ENCODE measurements at places on chromosomes 6 and 20.
A peak's percentile ranks its signal among the peaks of the same experiment; 100 is the strongest.

GRCh38 chr6:153568628-153569027 lies 437.5 kb upstream of the RGS17 start:
- peak; percentile 64 for DNase-seq

- peak; percentile 28 for DNase-seq
Measured at GRCh38 chr6:54198134-54198533, 86.9 kb downstream of the MLIP start.

GRCh38 chr6:6690144-6690483 lies 101.6 kb downstream of the LY86 start:
- DNase-seq: no peak

GRCh38 chr6:47865206-47865605 lies 83.4 kb downstream of the OPN5 start:
- DNase-seq: no peak

DNA sequence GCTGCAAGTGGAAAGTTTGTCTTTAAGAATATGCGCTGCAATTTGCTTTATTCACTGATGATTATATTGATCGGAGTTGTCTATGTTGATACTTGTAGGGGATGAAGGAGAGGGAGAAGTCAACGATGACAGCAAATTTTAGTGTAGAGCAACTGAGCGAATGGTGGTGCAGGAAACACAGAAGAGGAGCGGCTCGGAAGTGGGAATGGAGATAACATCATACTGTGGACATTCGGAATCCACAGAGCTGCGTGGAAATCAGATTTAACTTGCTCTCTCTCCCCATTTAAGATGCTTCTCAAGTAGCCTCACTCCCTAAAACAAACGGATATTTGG lies 722 bp upstream of the TMEM14B start:
- DNase-seq: no peak

GRCh38 chr6:35521235-35521634 lies 8.5 kb upstream of the TULP1 start:
- no peak for DNase-seq

DNA sequence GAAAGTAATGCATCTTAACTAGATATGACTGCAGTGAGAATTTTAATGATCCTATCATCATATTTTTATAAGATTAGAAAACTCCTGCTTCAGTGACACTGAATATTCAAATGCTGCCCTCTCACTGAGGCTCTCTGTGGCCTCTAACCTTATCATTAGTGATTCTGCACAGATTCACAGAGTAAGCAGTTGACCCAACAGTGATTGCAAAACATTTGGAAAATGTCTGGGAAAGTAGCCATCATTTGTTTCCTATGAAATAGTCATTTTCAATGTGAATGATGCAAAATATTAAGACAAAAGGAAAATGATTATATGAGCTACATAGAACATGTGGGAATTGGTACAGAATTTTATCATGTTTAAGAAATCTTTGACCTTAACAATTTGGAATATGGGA lies 210.3 kb downstream of the TBX18 start:
- DNase-seq: peak; percentile 52

- no peak for DNase-seq
Measured at GRCh38 chr6:117459204-117459944, 23.1 kb upstream of the DCBLD1 start.

GRCh38 chr6:43258180-43258579 lies 14.9 kb downstream of the TTBK1 start:
- DNase-seq: no peak

GRCh38 chr20:1998193-1998520 lies 4.3 kb upstream of the PDYN start:
- DNase-seq: no peak

DNA sequence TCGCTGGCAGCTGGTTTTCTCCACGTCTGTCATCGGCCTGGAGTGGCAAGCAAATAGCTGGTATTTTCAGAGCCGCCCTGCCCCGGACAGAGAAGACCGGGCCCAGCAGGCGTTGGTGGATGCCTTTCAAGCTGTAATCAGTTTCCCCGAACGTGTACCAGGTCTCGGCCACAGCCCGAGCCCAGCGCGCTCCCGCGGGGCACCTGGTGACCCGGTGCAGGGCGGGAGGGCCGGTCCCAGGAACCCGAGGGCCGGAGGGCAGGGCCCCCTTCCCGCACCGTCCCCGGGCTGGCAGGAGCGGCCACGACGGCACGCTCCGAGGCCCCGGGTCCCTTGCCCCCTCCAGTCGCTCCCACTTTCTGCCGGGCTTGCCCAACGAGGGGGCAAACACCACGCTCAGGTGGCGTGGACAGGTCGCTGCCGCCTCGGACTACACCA lies 348 bp upstream of the PYGB start:
- no peak for DNase-seq

DNA sequence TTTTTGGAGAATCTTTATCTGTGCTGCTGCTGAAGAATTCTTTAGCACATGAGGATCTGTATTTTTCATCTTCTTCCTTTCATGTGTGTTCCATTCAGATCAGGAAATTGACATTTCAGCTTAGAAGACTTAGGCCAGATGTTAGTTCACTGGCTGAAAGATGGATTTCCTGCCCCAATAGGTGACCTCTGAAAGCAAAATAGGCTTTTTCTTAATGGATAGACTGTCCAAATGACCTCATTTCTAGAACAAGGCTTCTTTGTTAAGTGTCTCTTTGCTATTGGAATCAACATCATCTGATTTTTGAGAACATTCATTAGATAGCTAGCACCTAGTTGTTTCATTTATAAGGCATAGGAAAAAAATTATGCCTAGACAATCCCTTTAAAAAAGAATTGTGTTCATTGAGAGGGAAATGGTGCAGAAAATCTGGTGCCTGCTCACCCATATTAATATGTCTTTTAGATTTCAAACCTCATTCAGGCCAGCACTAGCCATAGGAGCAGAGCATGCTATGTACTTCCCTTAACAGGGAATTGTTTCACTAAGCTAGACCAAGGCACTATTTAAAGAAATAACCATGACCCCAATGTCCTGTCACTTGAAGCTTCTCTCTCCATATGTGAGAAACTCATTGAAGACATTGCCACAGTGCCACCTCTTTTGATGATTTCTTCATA lies 13.6 kb upstream of the SASH1 start:
- DNase-seq: no peak

GRCh38 chr6:155882527-155883333 lies 427.1 kb upstream of the NOX3 start:
- DNase-seq: peak; percentile 10

GRCh38 chr20:47740862-47741184 lies 44.5 kb downstream of the SULF2 start:
- DNase-seq: no peak

DNA sequence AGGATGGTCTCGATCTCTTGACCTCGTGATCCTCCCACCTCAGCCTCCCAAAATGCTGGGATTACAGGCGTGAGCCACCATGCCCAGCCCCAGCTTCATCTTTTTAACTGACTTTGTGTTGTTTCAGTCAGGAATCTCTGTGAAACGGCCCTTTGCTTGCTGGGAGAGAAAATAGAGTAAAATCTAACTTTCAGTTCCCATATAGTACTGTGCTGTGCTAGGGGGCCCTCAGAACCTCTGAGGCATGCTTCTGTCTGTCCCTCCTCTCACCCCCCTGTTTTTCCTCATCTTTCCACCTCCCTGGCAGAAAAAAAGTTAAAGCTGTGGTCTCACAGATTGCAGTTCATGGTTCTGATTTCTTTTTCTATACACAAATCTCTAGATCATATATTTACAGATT lies 48.4 kb downstream of the LRP11 start:
- no peak for DNase-seq

GRCh38 chr6:142944124-142945048 lies 590 bp downstream of the HIVEP2 start:
- DNase-seq: peak; percentile 94

DNA sequence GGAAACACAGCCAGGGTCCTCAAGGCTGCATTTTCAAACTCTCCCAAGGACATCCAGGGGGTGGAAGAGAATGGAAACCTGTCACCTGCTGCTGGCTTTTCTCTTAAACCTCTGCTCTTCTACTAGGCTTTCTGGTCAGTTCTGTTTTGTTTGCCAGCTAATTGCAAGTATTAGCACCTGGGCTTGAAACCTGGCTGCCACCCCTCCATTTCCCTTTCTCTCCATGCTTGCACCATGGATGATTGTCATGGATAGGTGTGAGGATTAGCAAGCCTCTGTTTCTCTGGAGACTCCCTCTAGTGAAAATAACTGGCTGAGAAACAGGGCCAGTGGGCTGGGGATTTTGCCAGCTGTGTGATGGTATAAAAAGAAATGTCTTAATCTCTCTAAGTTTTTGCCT lies 33.0 kb upstream of the GPR6 start:
- no peak for DNase-seq

- no peak for DNase-seq
Measured at GRCh38 chr20:25259358-25259757, 11.5 kb downstream of the PYGB start.

DNA sequence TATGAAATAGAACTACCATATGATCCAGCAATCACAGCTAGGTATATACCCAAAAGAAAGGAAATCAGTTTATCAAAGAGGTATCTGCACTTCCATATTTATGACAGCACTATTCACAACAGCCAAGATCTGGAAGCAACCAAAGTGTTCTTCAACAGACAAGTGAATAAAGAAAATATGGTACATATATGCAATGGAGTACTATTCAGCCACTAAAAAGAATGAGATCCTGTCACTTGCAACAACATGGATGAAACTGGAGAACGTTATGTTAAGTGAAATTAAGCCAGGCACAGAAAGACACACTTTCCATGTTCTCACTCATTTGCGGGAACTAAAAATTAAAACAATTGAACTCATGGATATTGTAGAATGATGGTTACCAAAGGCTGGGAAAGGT lies 15.3 kb downstream of the PCNA start:
- DNase-seq: no peak

- no peak for DNase-seq
Measured at GRCh38 chr6:150200428-150201100, 57.7 kb downstream of the PPP1R14C start.

DNA sequence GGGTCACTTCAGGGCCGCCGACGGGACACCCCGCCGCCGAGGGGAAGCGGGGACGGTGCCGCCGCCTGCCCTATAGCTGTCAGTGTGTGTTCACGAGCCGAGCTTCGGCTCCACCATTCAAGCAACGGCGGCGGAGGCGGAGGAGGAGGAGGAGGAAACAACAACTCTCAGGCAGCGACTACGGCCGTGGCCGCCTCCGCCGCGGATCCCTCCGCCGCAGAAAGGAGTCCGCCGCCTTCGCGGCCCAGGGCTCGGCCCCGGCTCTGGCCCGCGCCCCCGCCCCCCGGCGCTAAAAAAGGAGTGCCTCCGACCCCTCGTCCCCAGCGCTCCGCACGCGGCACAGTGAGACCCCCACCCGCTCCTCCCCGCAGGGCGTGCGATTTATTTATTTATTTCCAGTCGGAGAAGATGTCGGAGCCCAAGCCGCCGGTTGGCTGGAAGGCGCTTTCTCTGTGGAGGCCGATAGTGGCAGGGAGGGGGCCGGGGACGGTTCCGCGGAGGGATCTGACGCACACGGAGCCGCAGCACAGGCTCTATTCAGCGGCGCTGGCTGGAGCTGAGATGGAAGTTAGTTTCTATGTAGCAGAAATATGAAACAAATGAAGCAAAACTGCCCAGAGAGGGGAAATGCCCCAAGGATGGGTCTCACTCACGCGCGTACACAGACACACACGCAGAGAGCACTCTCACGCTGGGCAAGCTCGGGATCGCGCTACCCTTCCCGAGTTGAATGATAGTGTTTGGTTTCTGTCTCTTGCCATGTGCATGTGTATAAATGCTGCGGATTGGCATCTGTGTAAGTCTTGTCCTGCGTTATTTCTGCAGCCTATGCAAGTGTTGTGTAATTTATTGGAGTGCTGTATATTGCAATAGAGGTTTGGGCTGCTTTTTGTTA lies at the start of gene PHIP:
Gene PHIP, minus strand, starts transcription at position 180 of the 895 bp plus-strand sequence. CDS start 186 bp downstream, outside the sequence.
- DNase-seq: peak; percentile 99

DNA sequence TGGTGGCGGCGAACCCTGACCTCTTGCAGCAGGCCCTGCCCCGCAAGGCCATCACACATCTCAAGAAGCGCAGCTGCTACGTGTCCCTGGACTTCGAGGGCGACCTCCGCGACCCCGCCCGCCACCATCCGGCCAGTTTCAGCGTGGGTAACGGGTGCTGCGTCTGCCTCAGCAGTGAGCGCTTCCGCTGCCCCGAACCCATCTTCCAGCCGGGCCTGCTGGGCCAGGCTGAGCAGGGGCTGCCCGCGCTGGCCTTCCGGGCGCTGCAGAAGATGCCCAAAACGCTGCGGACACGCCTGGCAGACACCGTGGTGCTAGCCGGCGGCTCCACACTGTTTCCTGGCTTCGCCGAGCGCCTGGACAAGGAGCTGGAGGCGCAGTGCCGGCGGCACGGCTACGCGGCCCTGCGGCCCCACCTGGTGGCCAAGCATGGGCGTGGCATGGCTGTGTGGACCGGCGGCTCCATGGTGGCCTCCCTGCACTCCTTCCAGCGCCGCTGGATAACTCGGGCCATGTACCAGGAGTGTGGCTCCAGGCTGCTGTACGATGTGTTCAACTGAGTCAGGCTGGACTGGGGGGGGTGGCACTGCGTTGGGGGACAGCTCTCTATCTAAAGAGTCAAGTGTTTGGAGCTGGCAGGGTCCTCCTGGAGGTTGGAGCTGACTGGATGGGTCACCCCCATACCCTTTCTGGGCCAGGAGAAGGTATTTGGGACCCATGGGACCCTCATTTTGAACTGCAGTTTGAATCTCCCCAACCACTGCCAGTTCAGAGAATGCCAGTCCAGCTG lies 1.1 kb downstream of the ACTL10 start:
- DNase-seq: peak; percentile 77

- no peak for DNase-seq
Measured at GRCh38 chr20:9794831-9795230, 44.0 kb downstream of the PAK5 start.

DNA sequence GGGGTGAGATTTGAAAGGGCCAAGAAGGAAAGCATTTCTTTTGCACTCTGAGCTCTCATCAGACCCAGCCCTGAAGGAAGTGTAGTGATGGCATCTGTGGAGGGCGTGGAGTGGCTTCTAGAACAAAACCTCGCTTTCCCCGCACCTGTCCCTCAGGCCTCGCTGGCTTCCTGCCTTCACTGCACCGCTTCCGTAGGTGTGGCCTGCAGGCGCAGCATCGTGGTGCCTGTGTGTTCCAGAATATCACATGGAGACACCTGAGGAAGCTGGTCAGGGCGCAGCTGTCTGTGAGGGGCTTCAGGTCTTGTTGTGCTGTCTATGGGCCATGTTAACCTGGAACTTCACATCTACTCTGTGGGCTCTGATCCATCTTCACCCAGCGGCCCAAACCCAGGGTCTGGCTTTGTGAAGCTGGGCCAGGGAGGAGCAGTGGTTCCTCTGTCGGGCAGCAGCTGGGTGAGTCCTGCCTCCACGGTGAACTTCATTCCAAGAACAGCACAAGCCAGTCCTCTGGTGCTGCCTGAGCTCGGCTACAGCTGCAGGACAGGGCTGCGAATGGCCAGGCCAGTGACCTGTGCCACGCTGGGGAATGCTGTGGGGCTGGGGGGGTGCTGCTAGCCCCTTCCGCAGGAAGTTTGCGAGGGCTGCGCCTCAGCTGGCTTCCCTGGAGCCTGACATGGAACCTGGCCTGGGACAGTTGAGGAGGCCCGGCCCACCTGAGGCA lies 40.9 kb downstream of the DSTN start:
- no peak for DNase-seq
